ENCODE measurements at places on chromosomes 3 and 15.

DNA sequence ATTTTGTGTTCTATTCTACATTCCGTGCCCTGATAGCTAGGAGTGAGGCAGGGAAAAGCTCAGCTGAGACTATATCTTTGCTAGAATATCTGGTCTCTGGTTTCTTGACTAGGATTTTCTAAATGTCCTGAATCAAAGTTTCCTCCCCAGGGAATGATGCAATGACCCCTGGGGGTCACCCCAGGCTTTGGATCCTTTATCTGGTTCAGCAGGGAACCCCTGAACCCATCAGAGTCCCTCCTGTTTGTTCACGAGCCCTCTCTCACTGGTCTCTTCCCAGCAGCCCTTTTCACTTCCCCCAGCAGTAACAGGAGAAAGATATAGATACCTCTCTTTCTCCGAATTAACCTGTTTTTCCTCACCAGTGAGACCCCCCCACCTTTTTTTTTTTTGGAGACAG is 14.3 kb downstream of the TM2D3 start:
- DNase-seq = no peak

DNA sequence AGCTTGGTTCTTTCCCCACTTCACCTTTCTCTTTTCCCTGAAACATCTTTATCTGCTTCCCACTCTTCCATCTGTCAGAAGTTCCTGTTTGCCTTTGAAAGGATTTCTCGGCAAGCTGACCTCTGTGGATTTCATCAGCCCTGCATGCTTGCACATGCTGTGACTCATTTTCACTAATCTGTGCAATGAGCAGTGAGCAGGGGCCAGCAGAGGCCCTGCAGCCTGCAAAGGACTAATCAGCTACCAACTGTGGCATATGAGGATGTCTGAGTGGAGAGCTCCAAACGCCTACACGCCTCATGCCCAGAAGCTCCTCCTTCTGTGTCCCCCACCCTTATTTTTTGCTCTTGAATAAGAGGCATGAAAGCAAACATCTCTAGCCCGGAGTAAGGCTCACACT is 333.0 kb upstream of the SEMA6D start:
- DNase-seq = peak; percentile 78

GRCh38 chr15:62109982-62110851 is 43.4 kb downstream of the C2CD4A start:
- no peak for DNase-seq

GRCh38 chr3:52092891-52093290 is 36.5 kb upstream of the DUSP7 start:
- DNase-seq = no peak

- DNase-seq = no peak
Measured at GRCh38 chr3:137207616-137208015, 249.8 kb downstream of the IL20RB start.

DNA sequence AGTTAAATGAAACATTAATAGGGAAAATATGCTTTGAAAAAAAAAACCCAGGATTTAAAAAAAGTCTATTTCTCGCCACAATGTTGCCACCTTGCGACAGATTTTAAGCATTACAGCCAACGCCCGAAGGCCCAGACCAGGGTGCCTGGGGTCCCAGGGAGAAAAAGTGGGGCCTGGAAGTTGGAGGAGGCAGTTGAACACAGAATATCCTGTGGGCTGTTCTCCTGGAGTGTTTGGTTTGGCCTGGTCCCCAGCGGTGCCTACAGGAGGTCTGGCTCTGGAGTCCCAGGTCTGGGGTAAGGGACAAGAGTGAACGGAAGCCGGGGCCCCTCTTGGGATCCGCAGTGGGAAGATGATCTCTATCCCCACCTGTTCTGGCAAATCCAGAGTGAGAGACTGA is 3.4 kb downstream of the RNU6-1 start:
- peak; percentile 20 for DNase-seq

DNA sequence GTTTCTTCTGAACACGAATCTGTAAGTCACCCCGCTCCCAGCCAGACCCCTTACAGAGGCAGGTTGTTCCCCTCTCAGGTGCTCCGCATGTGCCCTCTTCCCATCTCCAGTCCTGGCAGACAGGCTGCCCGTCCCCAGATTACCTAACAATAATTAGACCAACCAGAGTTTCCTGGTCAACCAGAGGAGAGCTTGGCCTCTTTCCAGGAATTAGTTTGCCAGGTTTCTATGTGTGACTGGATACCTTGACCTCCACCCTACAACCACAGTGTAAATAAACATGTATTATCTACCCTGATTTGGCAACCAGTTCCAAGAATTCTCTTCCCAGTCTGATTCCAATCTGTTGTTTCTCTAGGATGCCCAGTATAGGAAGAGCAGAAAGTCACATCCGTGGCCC is 178.0 kb upstream of the UMPS start:
- no peak for DNase-seq
